ENCODE measurements at places on chromosomes 5 and 9. TPM values are rescaled to one million over a fixed set of nuclear protein-coding genes. Genes with fewer than 3 reads are reported as not detected.
A peak's percentile ranks its signal among the peaks of the same experiment; 100 is the strongest.

The IFNK gene
- not detected for total RNA-seq

The IL9 gene
- 12.5 TPM for total RNA-seq

GRCh38 chr9:94081864-94082463 is 2.3 kb upstream of the PTPDC1 start:
- no peak for DNase-seq

DNA sequence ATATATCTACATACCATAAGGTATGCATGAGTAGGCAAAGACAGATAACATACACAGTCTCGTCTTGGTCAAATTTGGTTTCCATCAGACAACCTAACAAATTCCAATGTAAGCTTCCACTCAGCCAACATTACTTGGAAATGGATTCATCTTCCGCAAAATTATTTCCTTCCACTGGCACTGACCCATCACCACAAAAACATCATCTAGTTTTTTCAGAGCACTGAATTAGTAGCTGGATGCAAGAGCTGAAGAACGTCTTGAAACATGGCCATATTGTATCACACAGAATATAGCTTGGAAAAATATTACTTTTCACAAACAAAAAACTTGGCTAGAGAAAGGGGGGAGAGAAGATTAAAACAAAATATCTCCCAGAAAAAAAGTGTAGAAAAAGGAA is 73.5 kb downstream of the EFNA5 start:
- no peak for DNase-seq

DNA sequence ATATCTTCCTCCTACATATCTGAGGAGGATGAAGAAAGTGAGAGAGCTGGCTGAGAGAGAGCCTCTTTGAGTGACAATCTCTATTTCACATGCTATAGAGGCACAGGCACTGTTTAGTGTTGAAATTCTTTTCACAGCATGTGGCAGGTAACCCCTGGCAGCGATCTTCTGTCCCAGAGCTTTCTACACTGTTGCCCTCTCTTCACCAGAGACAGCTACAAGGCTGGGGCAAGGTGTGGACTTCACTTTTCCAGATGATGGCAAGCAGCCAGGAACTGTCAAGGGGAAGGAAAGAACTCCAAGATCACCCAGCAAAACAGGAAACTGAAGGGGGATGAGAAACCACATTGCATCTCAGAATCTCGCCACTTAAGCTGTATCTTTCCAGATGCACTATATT is 205.2 kb downstream of the CAAP1 start:
- no peak for DNase-seq

GRCh38 chr5:136712628-136713027 is 347.3 kb upstream of the TRPC7 start:
- DNase-seq: no peak

DNA sequence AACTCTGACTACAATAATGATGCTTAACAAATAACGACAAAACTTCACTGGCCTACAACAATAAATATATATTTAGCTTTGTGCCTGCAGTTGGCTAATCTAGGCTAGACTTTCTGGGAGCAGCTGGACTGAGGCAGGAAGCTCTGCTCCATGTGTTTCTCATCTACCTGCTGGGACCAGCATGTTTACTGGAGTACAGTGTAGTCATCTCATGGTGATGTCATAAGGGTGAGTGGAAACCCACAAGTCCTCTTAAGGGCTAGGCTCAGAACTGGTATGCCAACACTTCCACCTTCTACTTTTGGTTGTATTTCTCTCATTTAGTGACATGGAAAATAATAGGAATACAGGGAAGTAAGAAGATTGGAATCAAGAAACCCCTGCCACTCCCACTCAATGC is 85.7 kb upstream of the NIPBL start:
- DNase-seq: no peak

DNA sequence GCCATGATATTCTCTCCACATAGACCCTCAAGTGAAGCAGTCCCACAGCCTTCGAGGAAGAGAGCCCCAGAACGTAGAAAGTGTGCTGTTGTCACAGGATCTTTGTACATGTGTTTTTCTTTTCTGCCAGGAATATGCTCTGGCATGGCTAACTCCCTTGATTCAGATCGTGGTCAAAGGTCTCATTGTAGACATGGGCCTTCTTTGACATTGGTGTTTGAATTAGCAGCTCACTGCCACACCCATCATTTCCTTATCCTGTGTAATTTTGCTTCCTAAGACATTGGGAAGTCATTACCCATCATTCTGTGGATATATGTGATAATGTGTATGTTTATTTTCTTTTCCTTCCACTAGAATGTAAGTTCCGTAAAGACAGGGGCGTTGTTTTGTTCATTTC is 25.5 kb downstream of the MTRR start:
- no peak for DNase-seq

DNA sequence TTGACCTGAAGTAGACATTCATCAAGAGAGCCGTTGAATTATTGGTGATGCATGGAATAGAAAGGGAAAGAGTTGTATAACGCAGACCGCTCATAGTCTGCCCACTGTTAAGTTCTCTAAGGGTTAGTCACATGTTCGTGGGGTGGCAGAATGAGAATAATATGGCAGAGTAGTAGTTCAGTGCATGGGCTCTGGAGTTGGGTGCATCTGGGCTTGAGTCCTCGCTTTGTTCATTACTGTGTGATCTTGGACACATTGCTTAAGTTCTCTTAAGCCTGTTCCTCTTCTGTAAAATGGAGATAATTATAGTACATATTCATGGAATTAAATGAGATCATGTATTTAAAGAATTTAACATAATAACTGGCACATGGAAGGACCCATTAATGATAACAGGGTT is 23.6 kb downstream of the TNPO1 start:
- DNase-seq: no peak

DNA sequence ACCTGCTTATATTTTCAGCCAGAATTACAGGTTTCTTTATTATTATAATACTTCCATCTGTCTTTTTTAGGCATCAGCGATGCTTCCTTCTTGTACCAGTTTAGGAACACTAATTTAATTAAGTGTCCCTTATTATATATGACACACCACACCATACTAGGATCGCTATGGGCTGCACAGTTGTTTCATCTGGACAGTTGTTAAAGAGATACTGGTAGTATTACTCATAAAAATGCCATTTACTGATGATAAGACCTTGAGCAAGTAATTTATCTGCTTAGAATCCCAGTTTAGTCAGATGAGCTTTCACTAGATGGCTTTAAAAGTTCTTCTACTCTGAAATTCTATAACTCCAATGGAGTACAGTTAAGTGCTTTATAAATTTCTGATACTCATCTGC is 17.1 kb downstream of the ARSK start:
- no peak for DNase-seq

GRCh38 chr9:2198956-2199635 is 183.9 kb downstream of the SMARCA2 start:
- no peak for DNase-seq

GRCh38 chr9:76255781-76256455 is 138.3 kb downstream of the RFK start:
- DNase-seq: no peak

DNA sequence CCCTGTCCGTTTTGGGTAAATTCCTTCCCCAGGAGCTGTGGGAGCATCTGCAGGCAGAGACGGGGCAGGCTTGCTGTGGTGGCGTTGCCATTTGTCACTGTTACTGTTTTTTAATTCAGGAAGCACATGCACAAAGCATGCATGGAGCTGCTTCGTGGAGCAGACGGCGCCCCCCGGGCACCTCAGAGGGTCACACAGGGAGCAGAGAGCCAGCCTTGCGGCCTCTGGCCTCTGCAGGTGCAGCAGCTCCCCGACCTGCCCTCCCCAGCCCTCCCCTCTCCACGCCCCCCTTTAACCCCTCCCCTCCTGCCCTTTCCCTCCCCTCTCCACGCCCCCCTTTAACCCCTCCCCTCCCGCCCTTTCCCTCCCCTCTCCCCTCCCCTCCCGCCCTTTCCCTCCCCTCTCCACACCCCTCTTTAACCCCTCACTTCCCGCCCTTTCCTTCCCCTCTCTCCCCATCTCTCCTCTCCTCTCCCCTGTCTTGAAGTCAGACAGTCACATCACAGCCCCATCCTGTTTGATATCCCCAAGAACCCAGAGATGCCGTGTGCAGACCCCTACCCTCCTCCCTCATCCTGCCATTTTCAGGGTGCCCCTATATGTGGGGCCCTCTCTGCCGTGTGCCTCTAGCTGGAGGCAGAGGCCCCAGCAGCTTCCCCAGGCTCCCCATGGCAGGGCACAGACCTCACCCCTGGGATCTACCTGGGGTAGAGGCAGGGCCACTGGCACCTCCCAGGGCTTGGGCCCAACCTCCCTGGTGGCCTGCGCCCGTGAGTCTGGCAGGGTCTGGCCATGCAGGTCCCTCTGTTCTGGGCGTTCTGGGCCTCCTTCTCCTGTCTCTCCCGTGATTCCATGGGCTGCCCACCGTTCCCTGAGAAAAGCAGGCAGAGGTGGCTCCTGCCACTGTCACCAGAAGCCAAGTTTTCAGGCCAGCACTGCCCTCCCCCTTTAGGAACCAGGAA is 29.6 kb upstream of the UBAC1 start:
- peak; percentile 38 for DNase-seq

DNA sequence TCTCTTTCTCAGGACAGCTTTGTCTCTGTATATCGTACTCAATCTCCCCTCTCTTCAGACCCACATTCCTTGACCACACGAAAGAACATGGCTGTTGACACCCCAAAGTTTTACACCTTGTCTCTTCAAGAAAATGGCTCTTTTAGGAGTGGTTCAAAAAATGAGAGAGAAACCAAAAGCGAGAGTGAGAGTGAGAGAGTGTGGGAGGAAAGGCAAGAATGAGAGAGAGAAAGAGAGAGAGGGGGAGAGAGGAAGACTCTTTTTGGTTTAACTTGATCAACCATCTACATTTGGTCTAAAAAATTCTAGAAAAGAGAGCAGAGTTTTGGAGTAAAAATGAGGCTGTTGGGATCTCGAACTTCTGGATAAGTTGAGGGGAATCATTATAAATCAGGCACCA is 581.8 kb upstream of the WWC1 start:
- DNase-seq: no peak

- DNase-seq: no peak
Measured at GRCh38 chr9:86792136-86792535, 155.2 kb downstream of the GAS1 start.

DNA sequence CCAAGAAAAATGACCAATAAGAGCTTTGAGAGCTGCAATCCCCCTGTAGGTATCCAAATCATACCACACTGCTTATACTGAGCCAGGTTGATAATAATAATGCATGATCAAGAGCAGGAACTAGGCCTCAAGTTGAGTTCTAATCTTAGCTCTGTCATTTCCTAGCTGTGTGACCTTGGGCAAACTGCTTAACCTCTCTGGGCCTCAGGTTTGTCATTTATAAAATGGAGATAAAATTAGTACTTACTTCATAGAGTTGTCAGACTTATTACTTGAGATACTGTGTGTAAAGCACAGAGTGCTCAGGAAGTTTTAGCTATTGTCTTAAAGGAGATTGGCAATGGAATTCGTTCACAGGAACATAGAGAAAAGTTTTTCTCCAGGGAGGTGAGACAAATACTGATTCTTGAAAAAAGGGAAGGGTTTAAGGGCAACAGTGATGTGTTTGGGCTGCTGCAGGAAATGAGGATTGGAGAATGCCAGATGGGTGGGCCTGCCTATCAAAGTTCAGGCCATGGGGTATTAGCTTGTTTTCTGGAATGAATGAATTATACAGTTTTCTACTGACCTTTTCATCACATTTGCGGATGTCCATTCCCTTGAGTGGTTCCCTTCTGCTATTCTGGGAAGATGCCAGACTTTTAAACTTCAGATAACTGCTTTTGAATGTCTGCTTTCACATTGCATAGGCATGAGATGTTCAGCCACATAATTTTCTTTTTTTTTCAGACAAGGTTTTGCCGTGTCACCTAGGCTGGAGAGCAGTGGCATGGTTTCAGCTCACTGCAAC is 10.2 kb upstream of the ATP6V0E1 start:
- DNase-seq: no peak

- no peak for DNase-seq
Measured at GRCh38 chr5:61534481-61535267, 202.6 kb downstream of the ZSWIM6 start.

Data from CD8-positive, alpha-beta memory T cell (primary cell).